Sigmoid colon (tissue), 7 donors: ENCODE measurements at places on chromosomes 5 and 9.

- no peak for DNase-seq
These were observed 275.5 kb downstream of the SPOCK1 start for GRCh38 chr5:137223324-137224295.

- DNase-seq = no peak
These were observed 351.9 kb upstream of the TNC start for GRCh38 chr9:115469841-115470240.

DNA sequence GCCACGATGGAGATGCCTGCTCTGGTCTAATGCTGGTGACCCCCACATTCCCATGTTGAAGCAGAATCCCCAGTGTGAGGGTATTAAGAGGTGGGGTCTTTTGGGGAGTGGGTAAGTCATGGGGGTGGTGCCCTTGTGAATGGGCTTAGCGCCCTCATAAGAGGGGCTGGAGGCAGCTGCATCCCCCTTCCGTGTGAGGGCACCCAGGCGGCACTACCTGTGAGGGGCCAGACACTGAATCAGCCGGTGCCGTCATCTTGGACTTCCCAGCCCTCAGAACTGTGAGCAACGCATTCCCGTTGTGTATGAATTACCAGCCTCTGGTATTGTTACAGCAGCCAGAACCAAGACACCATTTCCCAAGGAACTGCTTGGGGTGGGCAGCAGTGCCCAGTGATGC lies 27.0 kb upstream of the RNF130 start:
- DNase-seq = no peak

DNA sequence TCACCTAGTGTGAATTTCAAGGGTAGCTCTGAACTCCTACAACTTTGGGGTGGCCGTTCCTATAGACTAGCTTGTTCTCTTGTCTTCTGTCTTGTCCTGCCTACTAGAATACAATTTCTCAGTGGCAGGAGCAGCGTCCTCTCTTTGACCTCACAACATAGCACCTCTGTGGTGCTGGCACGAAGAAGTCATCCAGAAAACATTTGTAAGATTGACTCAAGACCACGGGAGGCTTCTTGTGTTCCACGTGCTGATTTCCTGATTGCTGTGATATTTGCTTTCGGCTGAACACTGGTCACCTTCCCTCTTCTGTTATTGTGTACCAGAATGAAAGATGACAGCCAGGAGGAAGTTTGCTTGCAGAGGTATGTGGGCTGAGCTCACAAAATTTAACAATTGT lies 27.0 kb downstream of the SLC1A1 start:
- DNase-seq = no peak

DNA sequence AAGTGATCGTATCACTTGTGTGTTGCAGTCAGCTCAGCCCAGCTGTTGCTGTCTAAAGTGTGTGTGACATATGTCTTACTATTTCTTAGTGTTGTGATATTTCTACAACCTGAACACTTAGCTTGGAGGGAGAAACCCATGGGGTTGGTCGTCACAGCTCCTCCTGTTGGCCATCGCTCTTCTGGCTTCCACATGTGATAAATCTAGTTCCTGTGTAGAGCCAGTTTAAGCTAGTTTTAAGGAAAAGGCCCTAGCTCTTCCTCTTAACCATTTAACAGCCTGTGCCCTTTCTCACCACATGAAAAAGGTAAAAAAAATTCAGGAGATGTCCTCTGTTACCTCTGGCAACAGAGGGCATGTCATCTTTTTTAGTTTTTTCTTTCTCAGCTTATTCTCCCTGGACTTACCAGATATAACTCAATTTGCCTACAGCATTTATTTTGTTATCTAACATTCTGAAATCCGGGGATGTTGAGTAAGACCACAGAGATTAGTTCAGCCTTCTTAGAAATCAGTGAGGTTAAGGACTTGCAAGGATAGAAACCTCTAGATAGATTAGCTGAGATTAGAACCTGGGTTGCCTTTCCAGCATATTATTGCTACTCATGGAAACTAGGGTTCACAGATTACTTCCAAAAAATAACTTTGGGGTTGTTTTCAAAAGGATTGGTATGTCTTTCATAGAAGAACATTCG lies 100.4 kb downstream of the GAPVD1 start:
- no peak for DNase-seq

GRCh38 chr9:122053064-122053463 lies 40.0 kb downstream of the TTLL11 start:
- no peak for DNase-seq

DNA sequence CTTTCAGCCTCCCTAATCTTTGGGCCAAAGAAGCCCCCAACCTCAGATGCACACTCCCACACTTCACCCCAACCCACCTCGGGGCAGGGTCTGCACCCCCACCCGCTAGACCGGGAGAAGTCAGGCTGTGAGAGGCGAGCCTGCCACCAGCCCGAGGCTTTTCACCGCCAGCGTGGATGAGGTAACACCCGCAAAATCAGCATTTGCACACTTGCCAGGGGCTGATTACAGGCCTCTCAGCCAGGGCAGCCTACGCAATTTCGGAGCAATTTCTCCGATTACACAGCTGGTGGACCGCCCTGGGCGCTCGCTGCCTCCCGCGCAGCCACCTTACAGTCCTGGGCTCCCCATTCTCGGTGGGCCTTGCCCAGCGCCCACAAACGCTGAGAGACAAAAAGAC lies 68.5 kb downstream of the FOXD1 start:
- no peak for DNase-seq

GRCh38 chr5:136061630-136062365 lies 33.0 kb downstream of the TGFBI start:
- DNase-seq = no peak

DNA sequence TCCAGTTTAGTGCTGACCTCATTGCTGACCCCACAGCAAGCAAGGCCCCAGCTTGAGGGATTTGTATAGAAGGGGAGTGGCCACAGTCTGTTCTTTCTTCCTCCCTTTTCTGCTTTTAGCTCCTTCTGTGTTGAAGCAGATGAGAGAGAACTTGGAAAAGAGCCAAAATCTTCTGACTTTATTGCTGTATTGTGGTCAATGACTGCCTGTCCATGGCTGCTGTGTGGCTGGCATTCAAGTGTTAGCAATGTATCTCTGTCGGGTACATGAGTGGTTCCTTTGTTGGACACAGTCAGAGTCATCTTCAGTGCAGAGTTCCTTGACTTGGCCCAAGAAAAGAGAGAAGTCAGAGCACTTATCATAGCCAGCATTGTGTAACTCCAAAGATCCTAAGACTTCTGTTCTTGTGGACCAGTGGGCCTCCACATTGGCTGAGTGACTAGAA lies 154.1 kb downstream of the LRRC70 start:
- DNase-seq = no peak

DNA sequence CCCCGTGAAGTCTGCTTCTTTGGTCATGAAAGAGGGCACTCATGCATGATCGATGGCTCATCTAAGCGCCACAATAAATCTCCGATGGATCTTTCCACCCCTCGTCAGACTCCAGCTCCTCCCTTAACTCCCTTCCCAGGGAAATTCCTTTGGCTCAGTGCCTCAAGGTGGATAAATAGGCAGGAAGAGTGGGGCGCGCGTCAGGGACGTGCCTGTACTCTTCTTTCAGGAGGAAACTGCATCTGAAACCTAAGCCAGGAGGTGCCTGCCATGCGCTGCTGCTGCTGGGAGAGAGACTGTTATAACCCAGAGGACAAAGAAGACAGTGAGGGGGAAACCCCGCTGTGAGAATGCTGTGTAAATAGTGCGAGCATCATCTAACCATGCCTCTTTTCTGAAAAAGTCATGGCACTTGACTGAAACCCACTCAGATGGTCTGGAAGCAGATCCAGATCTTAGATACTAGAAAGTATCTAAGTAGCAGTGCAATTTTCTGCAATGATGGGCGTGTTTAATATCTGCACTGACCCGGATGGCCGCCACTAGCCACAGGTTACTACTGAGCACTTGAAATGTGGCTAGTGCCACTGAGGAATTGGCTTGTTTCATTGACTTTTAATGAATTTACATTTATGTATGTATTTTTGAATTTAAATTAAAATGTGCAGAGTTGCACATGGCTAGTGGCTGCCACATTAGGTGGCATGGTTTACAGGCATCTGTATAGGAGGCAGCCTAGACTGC lies 120.3 kb upstream of the BASP1 start:
- no peak for DNase-seq

- no peak for DNase-seq
These were observed 510.5 kb downstream of the RAB3C start for GRCh38 chr5:59093329-59093728.

- no peak for DNase-seq
These were observed 3.8 kb upstream of the TOR4A start for GRCh38 chr9:137273611-137274320.

DNA sequence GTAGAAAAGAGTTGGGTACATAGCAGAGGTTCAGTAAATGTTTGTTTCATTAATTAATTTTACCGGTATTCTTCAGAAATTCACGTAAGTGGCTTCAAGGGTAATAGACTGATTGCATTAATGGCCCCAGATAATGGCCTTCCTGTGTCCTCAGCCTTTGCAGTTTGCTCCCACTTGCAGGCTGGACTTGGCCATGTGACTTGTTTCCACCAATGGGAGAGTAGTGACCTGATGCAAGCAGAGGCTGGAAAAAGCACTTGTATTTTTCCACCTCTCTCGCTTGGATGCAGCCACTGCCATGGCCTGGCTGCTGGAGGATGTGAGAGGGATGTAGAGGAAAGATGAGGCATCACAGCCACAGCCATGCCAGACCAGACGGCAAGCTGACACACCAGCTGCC lies 480.9 kb downstream of the CDK5RAP2 start:
- no peak for DNase-seq

DNA sequence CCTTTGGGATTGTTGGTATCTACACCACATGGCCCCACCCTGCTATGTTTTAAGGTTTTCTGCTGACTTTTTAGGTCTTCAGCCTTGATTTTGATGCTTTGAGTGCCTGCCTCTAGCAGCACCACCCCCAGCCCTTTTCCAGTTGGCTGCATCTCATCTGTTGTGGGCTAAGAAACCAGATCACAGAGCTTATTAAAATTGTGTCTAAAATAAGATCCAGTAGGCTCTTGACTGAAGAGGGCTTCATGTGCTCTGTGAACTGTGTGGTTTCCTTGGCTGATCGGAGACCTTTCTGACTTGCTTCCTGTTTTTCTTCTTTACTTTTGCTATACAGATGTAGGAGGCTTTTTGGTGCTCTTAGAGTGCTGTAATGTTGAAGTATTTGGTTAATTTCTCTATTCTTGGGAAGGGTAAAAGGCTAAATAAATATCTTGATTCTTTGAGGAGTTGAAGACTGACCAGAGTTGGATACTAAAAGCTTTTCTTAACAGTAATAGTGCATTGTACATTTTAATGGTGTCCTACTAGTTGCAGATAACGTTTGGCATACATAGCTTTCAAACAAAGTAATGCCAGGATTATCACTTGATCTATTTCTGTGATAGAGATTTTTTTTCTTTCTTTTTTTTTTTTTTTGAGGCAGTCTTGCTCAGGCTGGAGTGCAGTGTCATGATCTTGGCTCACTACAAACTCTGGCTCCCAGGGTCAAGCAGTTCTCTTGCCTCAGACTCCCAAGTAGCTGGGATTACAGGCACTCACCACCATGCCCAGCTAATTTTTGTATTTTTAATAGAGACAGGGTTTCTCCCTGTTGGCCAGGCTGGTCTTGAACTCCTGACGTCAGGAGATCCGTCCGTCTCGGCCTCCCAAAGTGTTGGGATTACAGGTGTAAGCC lies 4.5 kb downstream of the UBE2D2 start:
- DNase-seq = peak; percentile 22

GRCh38 chr9:113221800-113222481 lies 597 bp downstream of the SLC31A1 start:
- DNase-seq = no peak

DNA sequence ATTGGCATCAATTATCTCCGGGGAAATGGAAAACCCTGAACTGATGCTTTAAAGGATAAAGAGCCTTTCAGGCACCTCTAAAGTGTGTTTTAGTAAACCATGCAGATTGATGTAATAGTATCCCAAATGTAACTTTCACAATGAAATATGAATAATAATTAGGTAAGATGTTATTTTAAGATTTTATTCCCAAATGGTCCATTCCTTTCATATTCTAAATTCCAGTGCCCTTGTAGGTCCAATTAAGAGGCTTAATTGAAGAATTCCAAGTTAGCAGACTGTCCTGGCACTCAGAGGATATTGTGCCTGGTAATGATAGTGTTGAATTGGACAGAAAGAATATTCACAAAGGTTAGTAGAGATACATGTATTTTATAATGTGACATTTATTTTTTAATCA lies 352.5 kb upstream of the NUDT12 start:
- DNase-seq = no peak

- no peak for DNase-seq
These were observed 52.6 kb upstream of the RUFY1 start for GRCh38 chr5:179497636-179498340.

DNA sequence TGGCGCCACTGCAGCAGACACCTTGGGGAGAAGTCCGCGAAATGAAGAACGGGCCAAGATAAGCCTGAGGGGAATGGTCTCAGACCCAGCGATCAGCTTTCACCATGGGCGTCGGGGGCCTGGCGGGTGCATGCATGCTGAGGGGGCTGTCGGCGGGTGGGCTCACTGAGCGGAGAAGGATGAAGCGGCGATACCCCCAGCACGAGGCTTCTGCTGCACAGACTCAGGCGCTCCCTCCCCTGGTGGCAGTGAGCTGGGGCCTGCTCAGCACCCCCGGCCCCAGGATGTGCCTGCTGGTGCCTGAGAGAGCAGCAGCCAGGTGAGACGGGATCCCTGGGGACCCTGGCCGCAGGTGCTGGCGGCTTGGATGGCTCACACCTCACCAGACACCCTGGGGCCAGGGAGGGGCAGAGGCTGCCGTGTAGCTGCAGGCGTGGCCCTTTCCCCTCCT lies 31.2 kb downstream of the CEP72 start:
- DNase-seq = peak; percentile 57

- DNase-seq = no peak
These were observed 359.2 kb upstream of the ACTBL2 start for GRCh38 chr5:57841676-57842363.

GRCh38 chr5:91339063-91339705 lies 43.9 kb downstream of the ARRDC3 start:
- no peak for DNase-seq

- no peak for DNase-seq
These were observed 257.8 kb upstream of the TARS1 start for GRCh38 chr5:33182986-33183385.

DNA sequence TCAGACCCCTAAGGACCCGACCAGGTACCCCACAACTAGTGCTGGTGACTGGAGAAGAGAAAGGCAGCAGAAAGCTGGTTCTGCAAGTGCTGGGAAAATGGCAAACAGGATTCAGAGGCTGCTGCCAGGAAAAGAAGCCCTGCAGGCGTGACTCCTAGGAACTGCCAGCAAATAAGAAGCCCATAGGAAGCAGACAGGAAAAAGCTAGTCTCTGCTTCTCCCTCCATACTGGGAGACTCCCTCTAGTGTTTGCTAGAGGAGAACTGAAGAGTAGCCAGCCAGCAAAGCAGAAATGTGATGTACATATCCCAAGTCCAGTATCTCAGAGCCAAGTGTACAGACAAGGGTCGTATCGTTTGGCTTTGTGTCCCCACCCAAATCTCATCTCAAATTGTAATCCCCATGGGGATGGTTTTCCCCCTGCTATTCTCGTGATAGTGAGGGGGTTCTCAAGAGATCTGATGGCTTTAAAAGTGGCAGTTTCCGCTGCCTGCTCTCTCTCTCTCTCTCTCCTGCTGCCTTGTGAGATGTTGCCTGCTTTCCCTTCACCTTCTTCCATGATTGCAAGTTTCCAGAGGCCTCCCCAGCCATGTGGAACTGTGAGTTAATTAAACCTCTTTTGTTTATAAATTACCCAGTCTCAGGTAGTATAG lies 38.1 kb upstream of the TUSC1 start:
- no peak for DNase-seq

GRCh38 chr5:132354381-132355139 lies 14.9 kb upstream of the SLC22A5 start:
- DNase-seq = no peak

GRCh38 chr5:135826221-135826525 lies 8.3 kb upstream of the SLC25A48 start:
- no peak for DNase-seq

- DNase-seq = no peak
These were observed 25.3 kb upstream of the LRRTM2 start for GRCh38 chr5:138900281-138900965.
